ENCODE measurements at places on chromosomes 3 and 15. TPM values are rescaled to one million over a fixed set of nuclear protein-coding genes. Genes with fewer than 3 reads are reported as not detected.

KIF15 gene
- 26.4 TPM for total RNA-seq

RTP4 gene
- not detected for total RNA-seq

CFAP20DC gene
- total RNA-seq: 2.8 TPM

WDR76 gene
- 19.6 TPM for total RNA-seq

GPR62 gene
- total RNA-seq: 0.19 TPM
